ENCODE measurements at places on chromosomes 6 and 20. TPM values are rescaled to one million over a fixed set of nuclear protein-coding genes. Genes with fewer than 3 reads are reported as not detected.

DNA sequence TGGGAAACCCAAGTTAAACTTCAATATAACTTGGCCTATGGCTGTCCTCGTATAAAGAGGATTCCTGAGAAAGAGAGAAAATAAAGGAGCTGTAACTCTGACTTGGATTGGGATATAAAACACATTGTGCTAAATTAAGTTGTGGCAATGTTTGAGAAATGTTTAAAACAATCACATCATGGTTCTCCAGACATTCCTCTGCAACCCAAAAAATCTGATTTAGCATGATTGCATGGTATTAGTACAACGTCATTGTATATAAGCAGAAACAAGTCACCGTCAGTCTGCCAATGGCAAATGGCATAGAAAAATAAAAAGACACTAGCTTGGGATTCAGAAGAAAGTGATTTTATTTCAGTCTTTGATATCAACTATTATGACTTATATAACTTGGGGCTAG is 140.2 kb upstream of the FAM83B start:
- no peak for DNase-seq

- no peak for DNase-seq
Observed at GRCh38 chr20:57140416-57140965, 126.0 kb downstream of the BMP7 start.

DNA sequence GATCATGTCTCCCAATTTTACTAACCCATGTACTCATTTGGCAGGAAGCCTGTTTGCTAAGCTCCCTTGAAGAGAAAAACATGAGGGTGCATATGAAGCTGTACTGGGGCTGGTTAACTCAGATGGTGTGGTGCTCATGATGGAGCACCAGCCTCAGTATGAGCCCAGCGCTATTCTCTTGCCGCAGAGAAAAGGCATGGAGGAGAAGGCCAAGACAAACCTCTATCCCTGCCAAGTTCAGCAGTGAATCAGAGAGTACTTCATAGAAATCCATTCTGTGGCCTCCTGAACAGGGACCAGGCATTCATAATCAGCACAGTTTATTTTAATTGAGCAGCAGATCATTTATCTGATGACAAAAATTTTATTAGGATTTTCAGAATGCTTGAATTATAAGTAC is 398.1 kb downstream of the LMBRD1 start:
- DNase-seq, result no peak

DNA sequence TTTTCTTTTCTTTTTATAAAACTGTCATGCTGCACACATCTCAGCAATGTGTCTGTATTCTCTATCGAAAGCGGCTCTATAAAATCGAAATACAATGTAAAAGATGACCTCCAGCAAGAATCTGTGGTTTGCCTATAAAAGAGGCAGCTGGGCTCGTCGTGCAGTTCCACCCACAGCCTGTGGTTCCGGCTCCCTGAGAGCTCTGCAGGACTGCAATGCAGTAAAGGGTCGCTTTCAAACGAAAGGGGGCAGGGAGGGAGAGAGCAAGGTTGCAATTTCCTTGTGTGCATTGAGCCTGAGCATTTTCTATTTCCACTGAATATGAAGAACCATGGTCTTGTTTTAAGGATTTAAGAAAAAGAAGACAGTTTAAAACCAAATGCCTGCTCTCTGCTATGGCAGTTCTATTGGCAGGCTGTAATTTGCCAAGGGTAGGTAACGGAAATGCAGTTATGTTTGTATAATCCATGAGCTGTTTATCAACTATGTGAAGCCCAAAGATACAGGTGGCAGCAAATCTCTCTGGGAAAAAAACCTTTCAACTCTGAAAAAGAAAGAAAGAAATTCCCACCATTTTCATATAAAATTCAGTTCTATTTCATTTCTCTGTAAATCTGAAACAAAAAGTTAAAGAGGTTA is 236.5 kb downstream of the HACE1 start:
- no peak for DNase-seq

DNA sequence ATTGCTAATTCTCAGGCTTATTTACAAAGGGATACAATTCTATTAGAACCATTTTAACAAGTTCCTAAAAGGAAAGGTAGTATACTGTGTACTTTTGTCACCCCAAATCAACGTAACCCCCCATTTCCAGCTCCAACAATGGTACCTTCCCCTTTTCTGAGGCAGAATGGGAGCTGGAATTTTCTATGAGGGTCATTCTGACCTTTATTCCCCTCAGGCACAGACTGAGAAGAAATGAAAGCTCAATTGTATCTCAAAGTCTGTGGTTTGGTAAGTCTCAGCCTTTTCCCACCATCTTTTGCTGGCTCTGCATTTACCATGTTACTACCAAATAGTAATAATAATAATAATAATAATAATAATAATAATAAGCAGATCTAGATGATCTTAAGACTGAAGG is 571.0 kb downstream of the RNF144B start:
- no peak for DNase-seq

- DNase-seq, result no peak
Observed at GRCh38 chr6:29487660-29488059, at the start of gene MAS1L. Gene MAS1L, minus strand, starts transcription at chr6:29487956. Its CDS starts 54 bp downstream, at chr6:29487902.

The TCP11 gene
- 0.41 TPM for total RNA-seq

- no peak for DNase-seq
Observed at GRCh38 chr20:17687800-17688199, 5.8 kb upstream of the RRBP1 start.

GRCh38 chr6:167119670-167120582 is 3.0 kb upstream of the CCR6 start:
- no peak for DNase-seq

DNA sequence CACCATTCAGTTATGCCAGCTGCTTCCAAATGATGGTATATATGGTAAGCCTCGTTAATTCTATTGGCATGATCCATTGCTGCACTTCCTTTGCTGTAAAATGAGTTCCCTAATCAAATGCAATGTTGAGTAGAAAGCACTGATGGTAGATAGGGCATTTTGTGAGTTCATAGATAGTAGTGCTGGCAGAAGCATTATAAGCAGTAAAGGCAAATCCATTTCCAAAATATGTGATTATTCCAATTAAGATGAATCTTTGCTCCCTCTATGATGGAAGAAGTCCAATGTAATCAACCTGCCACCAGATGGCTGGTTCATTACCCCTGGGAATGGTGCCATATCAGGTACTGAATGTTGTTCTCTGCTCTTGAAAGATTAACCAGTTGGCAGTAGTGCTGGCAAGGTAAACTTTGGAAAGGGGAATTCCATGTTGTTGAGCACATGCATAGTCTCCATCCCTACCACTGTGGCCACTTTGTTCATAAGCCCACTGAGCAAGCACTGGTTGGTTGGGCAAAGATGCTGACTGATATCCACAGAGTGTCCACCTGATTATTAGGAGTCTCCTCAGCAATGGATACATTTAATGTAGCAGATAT is 5.6 kb upstream of the TBPL1 start:
- no peak for DNase-seq

- no peak for DNase-seq
Observed at GRCh38 chr20:50369225-50370035, 140.8 kb upstream of the PTPN1 start.

The FBXO9 gene
- total RNA-seq, result 21.0 TPM

DNA sequence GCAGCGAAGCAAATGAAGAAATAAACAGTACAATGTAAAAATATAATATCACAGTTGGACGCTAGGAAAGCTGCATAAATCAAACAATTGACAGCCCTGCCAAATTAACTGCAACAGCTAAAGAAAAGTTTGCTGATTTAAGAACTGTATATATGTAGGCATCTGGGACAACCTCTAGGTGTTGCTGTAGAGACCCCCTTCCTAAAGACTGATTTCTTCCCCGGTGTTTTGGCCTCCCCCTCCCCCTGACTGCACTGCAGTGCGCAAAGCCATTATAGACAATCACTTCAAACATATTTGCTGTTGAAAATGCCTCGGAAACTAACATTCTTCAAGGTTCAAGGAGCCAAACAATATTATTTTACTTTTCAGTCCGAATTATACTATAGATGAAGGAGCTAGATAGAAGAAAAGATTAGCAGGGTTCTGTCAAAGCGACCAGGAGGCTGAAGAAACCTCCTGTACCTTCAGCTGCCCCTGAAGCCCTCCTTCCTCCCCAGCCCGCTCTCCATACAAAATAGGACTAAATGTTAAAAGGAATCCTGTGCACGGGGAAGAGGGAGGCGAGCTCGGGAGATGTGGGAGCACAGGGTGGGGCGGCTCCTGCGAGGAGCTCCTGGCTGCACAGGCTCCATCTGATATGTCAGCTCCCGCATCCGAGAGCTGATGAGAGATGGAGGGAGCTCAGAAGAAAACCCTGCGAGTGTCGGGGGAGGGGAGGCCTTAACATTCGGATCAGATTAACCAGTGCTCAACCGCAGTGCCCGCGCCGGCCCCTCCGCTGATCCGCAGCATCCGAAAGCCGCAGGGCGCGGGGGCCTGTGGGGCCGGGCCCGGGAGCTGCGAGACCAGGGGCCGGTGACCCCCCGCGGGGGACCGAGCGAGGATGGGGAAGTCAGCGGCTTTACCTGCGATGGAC is 822 bp downstream of the ELOVL4 start:
- DNase-seq, result no peak

DNA sequence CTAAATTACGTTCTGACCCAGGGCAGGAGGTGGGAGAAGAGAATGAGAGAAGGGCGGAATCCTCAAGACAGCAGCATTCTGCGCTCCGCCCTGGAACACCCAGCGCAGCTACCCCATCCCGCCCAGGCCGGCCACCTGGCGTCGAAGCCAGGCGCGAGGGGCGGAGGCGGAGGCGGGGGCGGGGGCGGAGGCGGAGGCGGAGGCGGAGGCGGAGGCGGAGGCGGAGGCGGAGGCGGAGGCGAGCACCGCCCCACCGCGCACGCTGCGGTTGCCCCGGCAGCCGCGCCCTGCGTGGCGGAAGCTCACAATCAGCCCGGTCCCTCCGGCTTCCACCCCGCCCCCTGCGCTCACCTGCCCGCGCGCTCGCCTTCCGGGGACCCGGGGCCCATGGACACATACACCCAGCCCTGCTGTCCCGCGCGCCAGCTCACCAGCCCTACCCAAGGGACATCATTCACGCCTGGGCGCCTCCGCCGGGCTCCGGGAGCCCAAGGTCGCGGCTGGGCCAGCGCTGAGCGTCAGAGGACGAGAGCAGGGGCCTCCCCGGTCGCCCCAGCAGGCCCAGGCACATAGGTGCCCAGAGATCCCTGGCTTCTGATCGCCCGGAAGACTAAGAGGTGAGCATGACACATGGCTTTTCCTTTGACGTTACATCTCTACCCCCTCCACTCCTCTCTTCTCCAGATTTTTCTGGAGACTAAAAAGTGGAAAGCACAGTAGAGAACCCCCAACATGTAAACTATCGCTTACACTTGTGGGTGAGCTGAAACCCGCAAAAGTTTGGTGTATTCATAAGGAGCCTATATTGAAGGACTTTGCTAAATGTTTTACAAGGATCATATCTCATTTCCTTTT is at the start of gene ANKEF1:
Gene ANKEF1 (plus strand): TSS at position 271 of the 855 bp plus-strand sequence. CDS start 3,315 bp downstream, outside the sequence.
- no peak for DNase-seq

DNA sequence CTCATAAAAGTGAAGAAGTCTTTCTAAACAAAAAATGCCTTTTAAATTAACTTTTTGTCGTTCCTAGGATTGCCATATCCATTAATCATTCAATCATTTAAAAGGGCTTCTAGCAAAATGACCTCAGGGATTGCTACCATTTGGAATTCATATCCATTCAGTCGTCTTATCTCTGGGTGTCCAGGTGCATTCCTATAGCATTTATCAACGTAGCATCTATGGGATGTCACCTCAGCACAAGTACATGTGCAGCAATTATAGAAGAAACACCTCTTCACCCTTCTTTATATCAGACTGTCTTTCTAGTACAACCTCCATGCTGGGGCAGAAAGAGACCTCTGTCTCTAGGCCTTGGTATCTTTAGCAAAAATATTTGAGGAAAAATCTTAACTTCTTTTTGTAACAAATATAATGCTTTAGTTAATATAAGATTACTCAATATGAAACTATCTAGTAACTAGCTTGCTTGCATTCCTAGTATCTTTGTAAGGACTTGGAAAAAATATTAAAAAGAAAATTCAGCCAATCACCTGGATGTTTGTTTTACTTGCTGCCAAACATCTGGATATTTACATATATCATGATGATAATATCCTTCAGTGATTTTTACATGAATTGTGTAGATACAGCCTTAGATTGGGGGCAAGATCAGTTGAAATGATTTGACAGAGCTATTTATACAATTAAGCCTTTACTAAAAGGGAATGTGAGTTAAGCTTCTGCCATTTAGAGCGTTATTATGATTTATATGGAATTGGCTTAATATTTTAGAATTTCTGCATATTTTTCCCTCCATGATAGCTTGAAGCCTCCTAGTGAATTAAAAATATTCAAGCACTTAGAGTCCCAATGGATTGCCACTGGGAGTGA is 356.8 kb downstream of the HDGFL1 start:
- no peak for DNase-seq

- no peak for DNase-seq
Observed at GRCh38 chr6:127522714-127523113, 3.6 kb upstream of the MTCL3 start.

The CST3 gene
- 440 TPM for total RNA-seq

- no peak for DNase-seq
Observed at GRCh38 chr6:135701426-135701825, 150.1 kb upstream of the PDE7B start.

GRCh38 chr20:55173601-55174000 is 698.2 kb downstream of the DOK5 start:
- no peak for DNase-seq

DNA sequence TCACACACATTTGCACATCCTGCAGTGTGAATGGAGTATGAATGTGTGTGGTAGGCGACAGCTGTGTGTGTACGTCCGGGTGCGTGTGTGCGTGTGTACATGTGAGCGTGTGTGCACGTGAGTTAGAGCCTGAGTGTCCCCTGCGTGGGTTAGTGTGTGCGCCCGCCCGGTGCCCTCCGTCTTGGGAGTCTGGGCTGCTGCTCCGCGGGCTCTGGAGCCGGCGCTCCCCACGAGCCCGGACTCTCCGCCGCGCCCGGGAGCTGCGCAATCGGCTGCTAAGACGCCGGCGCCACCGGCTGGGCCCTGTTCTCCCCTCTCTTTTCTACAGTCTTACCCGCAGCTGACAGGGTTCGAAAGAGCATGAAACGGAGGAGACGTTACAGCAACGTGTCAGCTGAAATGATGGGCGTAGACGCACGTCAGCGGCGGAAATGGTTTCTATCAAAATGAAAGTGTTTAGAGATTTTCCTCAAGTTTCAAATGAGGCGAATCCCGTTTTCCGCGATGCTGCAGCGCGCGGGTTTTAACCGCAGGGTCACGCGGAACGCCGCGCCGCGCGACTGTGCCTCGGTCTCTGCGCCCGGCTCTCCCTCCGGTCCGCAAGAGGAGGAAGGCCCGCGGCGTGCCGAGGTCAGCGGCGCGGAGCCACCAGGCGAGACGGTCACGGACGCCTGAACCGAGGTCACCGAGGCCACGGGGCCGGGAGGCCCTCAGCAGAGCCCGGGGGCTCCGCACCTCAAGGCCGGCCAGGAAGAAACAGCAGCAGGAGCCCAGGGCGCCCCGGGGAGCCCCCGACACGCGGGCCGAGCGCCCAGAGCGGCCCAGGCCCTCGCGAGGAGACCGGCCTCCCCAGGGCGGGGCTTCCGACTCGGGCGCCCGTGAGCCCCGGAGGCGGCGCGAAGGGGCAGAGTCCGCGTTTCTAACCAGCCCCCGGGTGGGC is 95.3 kb upstream of the BHLHE23 start:
- no peak for DNase-seq

GRCh38 chr6:149112976-149113375 is 204.5 kb upstream of the TAB2 start:
- DNase-seq, result no peak

GRCh38 chr6:31737315-31737990 is 1.1 kb upstream of the CLIC1 start:
- no peak for DNase-seq

- no peak for DNase-seq
Observed at GRCh38 chr6:11975353-11975977, 36.6 kb upstream of the HIVEP1 start.
